ENCODE measurements at places on chromosomes 6 and 20.

GRCh38 chr20:3014662-3015061 is 28.8 kb upstream of the GNRH2 start:
- no peak overlapping the region for H3K4me3 ChIP-seq
- DNase-seq, result no peak

- no peak overlapping the region for H3K27ac ChIP-seq
- no peak overlapping the region for H3K4me3 ChIP-seq
- no peaks in the 10 kb centered on the region for H3K36me3 ChIP-seq
- H3K4me1 ChIP-seq, result peaks cover 21% of the 10 kb centered on the region
- H3K27me3 ChIP-seq, result peaks cover 1% of the 10 kb centered on the region
These were observed 284.3 kb upstream of the IRAK1BP1 start for GRCh38 chr6:78583079-78583478.

GRCh38 chr6:38843798-38844197 is 128.7 kb downstream of the DNAH8 start:
- no peak overlapping the region for H3K27ac ChIP-seq
- H3K4me3 ChIP-seq, result no peak overlapping the region

DNA sequence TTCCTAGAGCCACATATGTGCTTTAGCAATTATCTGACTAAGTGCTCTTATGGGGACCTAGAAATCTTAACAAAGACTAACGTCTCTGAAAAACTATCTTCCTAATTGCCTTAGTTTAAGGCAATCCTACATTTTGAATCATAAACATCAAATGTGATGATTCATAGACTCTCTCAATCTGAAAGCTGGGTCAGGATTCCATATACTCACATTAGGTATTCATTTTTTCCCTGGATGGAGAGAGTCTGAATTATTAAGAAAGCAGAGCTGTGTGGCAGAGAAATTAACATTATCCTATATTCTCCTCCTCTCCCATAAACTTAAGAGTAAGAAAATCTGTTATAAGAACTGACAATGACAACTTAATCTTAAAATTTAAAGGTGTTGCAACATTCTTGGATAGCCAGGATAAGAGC is 1.6 kb upstream of the PRL start:
- H3K4me3 ChIP-seq, result no peak overlapping the region
- H3K4me1 ChIP-seq, result peaks cover 63% of the 10 kb centered on the region
- peak overlapping the region; percentile 47 for H3K27ac ChIP-seq
- H3K27me3 ChIP-seq, result no peaks in the 10 kb centered on the region
- no peaks in the 10 kb centered on the region for H3K36me3 ChIP-seq

GRCh38 chr6:116012951-116013350 is 47.7 kb downstream of the FRK start:
- H3K27me3 ChIP-seq, result no peaks in the 10 kb centered on the region
- H3K4me1 ChIP-seq, result peaks cover 48% of the 10 kb centered on the region
- H3K4me3 ChIP-seq, result no peak overlapping the region
- no peak for DNase-seq
- no peaks in the 10 kb centered on the region for H3K36me3 ChIP-seq

- no peaks in the 10 kb centered on the region for H3K36me3 ChIP-seq
- no peak overlapping the region for H3K4me3 ChIP-seq
- no peaks in the 10 kb centered on the region for H3K27me3 ChIP-seq
- peaks cover 2% of the 10 kb centered on the region for H3K4me1 ChIP-seq
- no peak overlapping the region for H3K27ac ChIP-seq
These were observed 12.4 kb downstream of the HTR1B start for GRCh38 chr6:77450924-77451323.

DNA sequence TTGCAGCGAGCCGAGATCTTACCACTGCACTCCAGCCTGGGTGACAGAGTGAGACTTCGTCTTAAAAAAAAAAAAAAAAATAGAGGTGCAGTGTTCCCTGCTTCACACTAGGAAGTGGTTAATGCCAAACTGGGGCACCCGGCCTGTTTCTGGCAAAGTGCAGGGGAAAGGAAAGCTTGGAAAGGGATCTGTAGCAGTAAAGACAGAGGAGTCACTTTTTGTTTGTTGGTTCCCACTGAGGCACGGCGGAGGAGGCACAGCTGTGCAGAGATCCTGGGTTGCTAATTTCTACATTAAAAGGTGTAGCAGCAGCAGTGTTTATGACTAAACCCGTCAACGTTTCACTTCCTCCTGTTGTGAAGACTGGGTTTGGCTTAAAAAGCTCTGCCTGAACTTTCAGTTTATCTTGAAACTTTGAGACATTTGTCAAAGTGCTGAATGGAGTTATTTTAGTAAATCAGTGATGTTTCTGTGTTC is 125.6 kb downstream of the CARMIL1 start:
- no peak overlapping the region for H3K27ac ChIP-seq
- peaks cover 8% of the 10 kb centered on the region for H3K4me1 ChIP-seq
- DNase-seq, result no peak
- H3K36me3 ChIP-seq, result no peaks in the 10 kb centered on the region
- no peaks in the 10 kb centered on the region for H3K27me3 ChIP-seq

GRCh38 chr6:146133866-146134265 is 105.0 kb downstream of the GRM1 start:
- no peak overlapping the region for H3K4me3 ChIP-seq
- no peaks in the 10 kb centered on the region for H3K4me1 ChIP-seq
- no peaks in the 10 kb centered on the region for H3K27me3 ChIP-seq
- no peak overlapping the region for H3K27ac ChIP-seq

DNA sequence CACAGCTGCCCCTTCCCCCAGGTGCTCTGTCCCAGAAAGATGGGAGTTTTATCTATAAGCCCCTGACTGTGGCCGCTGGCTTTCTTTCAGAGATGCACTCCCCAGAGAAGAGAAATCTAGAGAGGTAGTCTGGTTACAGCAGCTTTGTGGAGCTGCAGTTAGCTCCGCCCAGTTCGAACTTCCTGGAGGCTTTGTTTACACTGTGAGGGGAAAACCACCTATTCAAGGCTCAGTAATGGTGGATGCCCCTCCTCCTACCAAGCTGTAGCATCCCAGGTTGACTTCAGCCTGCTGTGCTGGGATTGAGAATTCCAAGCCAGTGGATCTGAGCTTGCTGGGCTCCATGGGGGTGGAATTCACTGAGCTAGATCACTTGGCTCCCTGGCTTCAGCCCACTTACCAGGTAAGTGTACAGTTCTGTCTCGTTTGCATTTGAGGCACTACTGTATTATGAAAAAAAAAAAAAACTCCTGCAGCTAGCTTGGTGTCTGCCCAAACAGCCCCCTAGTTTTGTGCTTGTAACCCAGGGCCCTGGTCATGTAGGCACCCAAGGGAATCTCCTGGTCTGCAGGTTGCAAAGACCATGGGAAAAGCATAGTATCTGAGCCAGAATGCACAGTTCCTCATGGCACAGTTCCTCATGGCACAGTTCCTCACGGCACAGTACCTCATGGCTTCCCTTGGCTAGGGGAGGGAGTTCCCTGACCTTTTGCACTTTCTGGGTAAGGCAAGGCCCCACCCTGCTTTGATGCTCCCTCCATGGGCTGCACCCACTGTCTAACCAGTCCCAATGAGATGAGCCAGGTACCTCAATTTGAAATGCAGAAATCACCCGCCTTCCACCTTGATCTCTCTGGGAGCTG is 275.0 kb downstream of the CENPW start:
- no peak for DNase-seq
- H3K4me1 ChIP-seq, result peaks cover 3% of the 10 kb centered on the region
- H3K27me3 ChIP-seq, result no peaks in the 10 kb centered on the region
- peaks cover 7% of the 10 kb centered on the region for H3K36me3 ChIP-seq
- H3K27ac ChIP-seq, result no peak overlapping the region

DNA sequence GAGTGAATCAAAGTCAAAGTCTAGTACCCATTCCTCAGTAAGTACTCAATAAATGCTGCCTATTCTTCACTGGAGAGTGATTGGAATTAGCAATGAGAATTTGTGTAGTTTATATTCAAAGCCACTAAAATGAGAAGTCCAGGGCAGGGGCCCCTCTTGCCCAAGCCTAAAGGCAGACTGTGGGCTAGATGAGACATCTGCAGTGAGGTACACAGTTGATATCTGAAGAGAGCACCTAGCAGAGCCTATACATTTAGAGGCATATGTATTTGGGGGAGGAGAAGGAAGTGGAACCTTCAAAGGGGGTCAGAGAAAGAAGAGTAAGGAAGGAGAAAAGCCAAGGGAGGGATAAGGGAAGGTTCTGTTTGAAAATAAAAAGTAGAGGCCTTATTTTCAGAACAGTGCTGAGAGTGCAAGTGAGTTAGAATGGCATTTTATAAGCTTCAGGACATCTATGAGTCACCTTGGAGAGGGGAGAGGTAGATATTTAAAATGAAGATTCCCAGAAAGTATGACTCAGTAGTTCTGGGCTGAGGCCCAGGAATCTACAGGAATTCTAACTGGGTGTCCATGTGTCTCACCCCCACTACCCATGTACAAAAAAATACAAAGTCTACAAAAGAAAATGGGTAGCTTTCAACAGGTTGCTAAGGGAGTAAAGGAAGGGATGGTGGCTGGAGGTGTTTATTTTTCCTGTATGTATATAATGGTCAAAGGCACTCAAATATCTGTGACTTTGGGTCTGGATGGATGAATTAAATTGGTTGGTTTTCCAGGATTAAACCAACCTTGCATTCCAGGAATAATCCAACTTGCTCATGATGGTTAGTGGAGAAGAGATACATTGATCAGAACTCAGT is 135.1 kb downstream of the ZFP64 start:
- H3K4me1 ChIP-seq, result no peaks in the 10 kb centered on the region
- no peak for DNase-seq
- no peak overlapping the region for H3K4me3 ChIP-seq
- H3K27ac ChIP-seq, result no peak overlapping the region
- no peaks in the 10 kb centered on the region for H3K27me3 ChIP-seq

DNA sequence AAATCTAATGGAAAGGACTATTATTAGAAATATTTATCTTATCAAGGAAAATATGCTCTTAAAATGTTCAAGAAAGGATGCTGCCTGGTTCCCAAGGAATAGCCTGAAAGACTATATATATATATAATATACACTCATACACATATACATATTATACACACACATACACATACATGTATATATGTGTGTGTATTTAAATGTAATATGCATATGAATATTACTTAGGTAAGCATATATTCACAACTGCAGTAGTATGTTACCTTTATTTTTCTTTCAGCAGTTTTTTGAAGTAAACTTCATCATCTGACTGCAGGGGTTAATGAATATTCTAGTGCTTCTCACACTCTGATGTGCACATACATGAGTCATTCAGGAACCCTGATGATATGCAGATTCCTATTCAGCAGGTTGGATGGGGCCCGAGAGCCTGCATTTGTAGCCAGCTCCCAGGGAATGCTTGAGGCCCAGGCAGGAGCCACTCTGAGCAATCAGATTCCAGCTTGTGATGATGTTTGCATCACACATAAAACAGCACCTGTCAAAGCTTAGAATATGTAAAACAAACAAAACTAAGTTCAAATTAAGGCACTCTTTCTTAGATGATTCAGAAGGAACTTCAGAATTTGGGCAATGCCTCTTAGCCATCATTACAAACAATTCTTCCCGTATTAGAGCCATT is 16.1 kb downstream of the MYLK4 start:
- no peak overlapping the region for H3K4me3 ChIP-seq
- H3K27ac ChIP-seq, result no peak overlapping the region
- H3K27me3 ChIP-seq, result no peaks in the 10 kb centered on the region
- DNase-seq, result no peak
- H3K36me3 ChIP-seq, result no peaks in the 10 kb centered on the region

GRCh38 chr6:124536842-124537191 is 425.4 kb upstream of the RNF217 start:
- no peaks in the 10 kb centered on the region for H3K36me3 ChIP-seq
- no peak overlapping the region for H3K27ac ChIP-seq
- H3K4me1 ChIP-seq, result peaks cover 5% of the 10 kb centered on the region
- no peaks in the 10 kb centered on the region for H3K27me3 ChIP-seq

DNA sequence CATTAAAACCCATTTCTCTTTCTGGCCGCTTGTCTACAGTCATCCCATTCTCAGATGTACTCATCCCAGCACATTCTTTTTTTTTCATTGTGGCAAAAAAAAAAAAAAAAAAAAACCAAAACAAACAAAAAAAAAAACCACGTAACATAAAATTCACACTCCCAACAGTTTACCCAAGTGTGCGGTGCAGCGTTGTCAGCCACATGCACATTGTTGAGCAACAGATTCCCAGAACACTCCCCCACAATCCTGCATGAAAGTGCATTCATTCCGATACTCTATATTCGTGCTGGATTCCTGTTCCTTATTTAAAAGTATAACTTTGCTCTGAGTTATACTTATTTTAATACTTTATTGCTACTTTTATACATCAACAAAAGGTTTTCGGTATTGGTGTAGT is 96.0 kb downstream of the SASH1 start:
- H3K4me3 ChIP-seq, result no peak overlapping the region
- peaks cover 27% of the 10 kb centered on the region for H3K4me1 ChIP-seq
- no peak for DNase-seq
- H3K27ac ChIP-seq, result no peak overlapping the region
- no peaks in the 10 kb centered on the region for H3K27me3 ChIP-seq
- H3K36me3 ChIP-seq, result no peaks in the 10 kb centered on the region

DNA sequence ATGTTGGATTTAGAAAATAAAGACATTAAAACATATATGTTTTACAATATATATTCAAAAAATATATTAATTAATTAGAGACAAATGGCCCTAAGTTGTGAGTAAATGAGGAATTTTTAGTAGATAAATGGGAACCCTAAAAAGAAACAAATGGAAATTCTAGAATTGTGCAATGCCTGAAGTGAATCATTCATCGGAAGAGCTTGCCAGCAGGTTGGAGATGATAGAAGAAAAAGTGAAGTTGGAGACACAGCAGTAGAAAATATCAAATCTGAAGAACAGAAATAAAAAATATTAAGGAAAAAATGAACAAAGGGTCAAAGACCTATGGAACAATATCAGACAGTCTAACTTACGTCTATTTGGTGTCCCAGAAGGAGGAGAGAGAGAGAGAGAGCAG is 109.4 kb upstream of the NEDD9 start:
- DNase-seq, result no peak
- H3K36me3 ChIP-seq, result peaks cover 1% of the 10 kb centered on the region
- H3K27ac ChIP-seq, result no peak overlapping the region
- peaks cover 4% of the 10 kb centered on the region for H3K4me1 ChIP-seq
- no peak overlapping the region for H3K4me3 ChIP-seq

- H3K27me3 ChIP-seq, result no peaks in the 10 kb centered on the region
- H3K4me3 ChIP-seq, result no peak overlapping the region
- H3K27ac ChIP-seq, result no peak overlapping the region
- peaks cover 43% of the 10 kb centered on the region for H3K4me1 ChIP-seq
These were observed 10.6 kb upstream of the TENT5A start for GRCh38 chr6:81763051-81763450.

DNA sequence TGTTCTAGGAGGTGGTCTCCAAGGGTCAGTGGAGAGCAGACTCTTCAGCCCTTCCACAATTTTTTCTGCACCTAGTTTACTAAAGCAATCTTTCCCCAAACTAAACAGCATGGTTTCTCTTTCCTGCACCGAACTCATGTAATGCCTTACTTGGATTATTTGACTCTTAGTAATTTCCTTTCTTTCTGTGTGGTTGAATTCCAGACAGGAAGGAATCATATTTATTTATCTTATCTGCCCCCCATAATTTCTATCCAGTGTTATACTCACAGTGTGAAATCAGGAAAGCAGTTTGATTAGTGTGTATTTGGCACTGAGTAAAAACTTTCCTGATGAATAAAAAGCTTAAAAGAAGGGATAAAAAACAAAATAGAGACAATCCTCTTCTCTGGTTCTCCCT is 140.3 kb upstream of the STMND1 start:
- H3K4me1 ChIP-seq, result peaks cover 12% of the 10 kb centered on the region
- H3K4me3 ChIP-seq, result no peak overlapping the region
- H3K27ac ChIP-seq, result no peak overlapping the region

GRCh38 chr6:16741112-16742016 is 19.9 kb downstream of the ATXN1 start:
- H3K27ac ChIP-seq, result peak overlapping the region; percentile 71
- DNase-seq, result no peak
- H3K36me3 ChIP-seq, result peaks cover 7% of the 10 kb centered on the region
- no peaks in the 10 kb centered on the region for H3K27me3 ChIP-seq
- H3K4me1 ChIP-seq, result peaks cover 84% of the 10 kb centered on the region
